ENCODE measurements at places on chromosomes 16 and 17. TPM values are rescaled to one million over a fixed set of nuclear protein-coding genes. Genes with fewer than 3 reads are reported as not detected.

GRCh38 chr16:88634994-88635670 lies 3.2 kb upstream of the IL17C start:
- peaks cover 6% of the 10 kb centered on the region for H3K4me1 ChIP-seq
- peaks cover 29% of the 10 kb centered on the region for H3K27me3 ChIP-seq
- H3K27ac ChIP-seq = no peak overlapping the region
- peaks cover 3% of the 10 kb centered on the region for H3K36me3 ChIP-seq

DNA sequence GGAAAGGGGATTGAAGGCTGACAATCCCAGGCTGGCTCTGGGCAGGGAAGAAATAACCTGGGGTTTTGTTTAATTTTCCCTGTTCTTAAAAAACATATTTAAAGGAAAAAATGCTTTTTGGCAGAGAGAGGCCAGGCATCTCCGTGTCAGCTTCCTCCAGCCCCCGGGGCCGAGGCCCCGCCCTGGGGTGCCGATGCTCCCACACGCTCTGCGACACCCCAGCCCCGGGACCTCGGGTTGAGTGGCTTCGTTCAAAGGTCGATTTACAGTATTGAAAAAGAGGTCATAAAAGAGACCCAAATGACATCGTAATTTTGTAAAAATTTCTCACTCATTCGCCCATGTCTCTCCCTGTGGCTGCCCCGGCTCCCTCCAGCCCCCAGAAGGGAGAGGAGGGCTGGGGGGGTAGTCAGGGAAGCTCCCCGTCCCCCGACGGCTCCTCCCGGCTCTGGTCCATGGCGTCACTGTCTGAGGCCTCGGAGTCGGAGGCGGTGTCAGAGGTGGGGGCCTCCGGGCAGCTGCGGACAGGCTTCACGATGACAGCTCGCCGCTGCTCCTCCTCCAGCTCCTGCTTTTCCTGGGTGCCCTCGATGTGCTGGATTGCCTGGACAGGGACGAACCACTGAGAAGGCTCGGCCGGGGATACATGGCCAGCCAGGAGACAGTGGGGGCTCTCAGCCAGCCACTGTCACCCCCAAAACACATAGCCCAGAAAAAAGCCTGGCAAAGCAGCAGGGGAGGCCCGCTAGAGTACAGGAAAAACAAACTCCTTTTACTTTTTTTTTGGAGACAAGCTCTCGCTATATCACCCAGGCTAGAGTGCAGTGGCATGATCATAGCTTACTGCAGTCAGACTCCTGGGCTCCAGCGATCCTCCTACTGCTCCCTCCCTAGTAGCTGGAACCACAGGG lies 14.9 kb downstream of the TFAP4 start:
- H3K27me3 ChIP-seq = no peaks in the 10 kb centered on the region
- H3K36me3 ChIP-seq = peaks cover 2% of the 10 kb centered on the region
- H3K27ac ChIP-seq = no peak overlapping the region
- peak overlapping the region; percentile 35 for H3K4me3 ChIP-seq
- DNase-seq = peak; percentile 69

DNA sequence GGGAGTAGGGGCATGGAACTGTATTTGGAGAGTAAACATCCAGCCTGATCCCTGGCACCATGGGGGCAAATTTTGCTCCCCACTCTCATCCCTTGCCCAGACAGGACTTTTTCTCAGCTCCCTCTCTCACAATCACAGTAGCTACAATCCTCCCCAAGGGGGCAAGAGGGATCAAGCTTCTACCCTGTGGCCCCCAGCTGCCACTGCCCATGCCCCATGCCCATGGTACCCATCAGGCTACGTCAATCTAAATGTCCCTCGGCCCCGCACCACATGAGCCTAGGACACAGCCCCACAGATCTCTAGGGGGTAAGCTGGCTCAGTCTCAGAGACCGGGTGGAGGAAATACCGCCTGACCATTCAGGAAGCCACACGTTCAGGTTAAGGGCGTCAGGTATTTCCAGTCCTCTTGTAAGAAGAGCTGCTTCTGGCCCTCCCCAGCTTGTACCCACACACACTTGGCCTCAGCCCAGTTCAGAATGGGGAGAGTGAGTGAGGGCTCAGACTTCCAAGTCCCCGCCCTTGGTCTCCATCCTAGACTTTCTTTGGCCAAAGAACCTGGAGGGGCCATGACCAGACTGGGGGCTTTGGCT lies 1.8 kb downstream of the CACNB1 start:
- peak overlapping the region; percentile 81 for H3K4me3 ChIP-seq
- no peaks in the 10 kb centered on the region for H3K27me3 ChIP-seq
- no peak overlapping the region for H3K27ac ChIP-seq

The TBC1D3E gene
- not detected for total RNA-seq

DNA sequence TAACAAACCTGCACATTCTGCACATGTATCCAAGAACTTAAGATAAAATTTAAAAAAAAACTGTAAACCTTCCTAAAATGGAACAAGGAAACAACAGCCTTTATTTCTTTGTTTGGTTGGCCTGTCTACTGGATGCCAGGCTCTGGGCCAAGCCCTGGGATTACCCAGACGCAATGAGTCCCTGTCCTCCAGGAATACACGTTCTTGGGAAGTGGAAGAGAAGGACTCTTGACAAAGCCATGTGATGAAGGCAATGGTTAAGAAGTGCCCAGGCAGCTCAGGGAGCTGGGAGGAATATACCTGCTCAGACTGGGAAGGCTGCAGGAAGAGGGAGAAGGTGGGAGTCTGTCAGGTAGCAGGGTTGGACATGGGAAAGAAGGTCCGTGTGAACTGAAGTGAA lies 115.4 kb downstream of the AXIN2 start:
- no peak overlapping the region for H3K27ac ChIP-seq
- H3K36me3 ChIP-seq = no peaks in the 10 kb centered on the region
- no peak for DNase-seq
- peaks cover 51% of the 10 kb centered on the region for H3K27me3 ChIP-seq
- no peaks in the 10 kb centered on the region for H3K4me1 ChIP-seq
- H3K4me3 ChIP-seq = no peak overlapping the region

GRCh38 chr17:10585529-10585928 lies 36.1 kb upstream of the MYH2 start:
- no peaks in the 10 kb centered on the region for H3K27me3 ChIP-seq
- no peaks in the 10 kb centered on the region for H3K4me1 ChIP-seq
